CD4-positive, alpha-beta T cell treated with Interleukin-10 for 1 hour (primary cell): ENCODE measurements at places on chromosomes 16 and 17.

DNA sequence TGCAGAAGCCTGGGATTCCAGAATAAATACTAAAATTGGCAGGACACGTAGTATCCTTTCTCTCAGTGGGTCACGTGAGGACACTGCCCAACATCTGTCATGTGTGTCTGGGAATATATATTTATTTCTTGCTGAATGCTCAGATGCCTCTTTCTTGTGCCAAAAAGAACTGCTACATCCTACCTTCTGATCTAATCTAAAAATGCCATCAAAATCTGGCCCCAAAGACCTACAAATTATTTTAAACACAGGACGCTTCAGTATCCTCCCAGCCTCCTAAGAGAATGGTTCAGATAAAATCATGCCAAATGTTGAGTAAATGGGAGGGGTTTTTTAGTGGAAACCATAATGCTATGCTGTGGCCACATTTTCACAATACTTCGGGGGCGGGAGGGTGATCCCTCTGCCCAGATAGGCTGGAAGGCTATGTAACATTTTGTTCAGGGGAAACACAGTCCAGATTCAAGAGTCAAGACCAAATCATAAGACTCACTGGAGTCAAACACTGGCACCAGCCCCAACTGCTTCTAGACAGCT, 22.9 kb upstream of the CORO6 start:
- DNase-seq: no peak

DNA sequence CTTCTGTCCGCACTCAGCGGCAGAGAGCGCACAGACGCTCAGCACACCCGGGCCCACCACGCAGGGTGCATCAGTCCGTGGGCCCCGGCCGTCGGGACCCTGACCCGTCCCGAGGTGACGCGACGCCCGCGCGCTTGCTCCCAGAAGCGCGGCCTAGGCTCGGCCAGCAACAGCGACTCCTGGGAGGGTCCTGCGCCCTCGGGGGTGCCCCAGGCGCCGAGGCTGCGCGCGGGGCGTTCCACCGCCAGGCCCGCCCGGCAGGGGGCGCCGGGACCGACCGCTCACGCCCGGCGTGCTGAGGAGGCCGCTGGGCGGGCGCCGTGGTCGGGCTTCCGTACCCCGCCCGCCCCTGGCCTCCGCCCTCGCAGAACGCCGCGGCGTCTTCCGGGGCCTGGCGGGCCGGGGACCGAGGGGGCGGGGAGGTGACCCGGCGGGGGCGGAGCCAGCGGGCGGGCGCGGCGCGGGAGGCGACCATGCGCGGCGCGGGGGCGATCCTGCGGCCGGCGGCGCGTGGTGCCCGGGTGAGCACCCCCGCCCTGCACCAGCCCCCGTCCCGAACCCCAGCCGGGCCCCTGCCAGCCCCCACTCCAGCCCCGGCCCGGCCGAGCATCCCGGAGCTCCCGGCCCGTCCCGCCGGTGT, at the start of gene CISD3:
Gene CISD3, plus strand, starts transcription at position 456 of the 640 bp plus-strand sequence. Its CDS starts 18 bp downstream, at position 474.
- peak; percentile 89 for DNase-seq

DNA sequence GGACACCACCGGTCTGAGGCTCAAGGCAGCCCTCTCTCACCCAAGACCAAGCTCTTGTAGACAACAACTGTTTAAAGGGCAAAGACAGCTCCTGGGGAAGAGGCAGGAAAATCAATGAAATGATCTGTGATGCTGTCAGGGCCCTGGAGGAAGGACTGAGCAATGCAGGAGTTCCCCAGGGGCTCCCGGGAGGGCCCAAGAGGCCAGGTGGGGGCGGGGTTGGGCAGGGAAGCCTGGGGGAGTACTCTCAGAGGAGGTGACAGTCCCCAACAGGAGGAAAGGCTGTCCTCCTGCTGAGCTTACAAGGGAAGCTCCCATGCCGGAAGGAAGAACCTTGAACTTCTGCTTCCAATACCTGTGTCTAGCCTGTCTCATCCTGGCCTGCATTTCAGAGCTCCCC, 8.3 kb upstream of the NOS2 start:
- no peak for DNase-seq

- DNase-seq: no peak
Measured at GRCh38 chr16:31135535-31136286, at the start of gene PRSS8. TSS of gene PRSS8 (minus strand) at chr16:31135727. CDS start at chr16:31135498, 229 bp downstream.

DNA sequence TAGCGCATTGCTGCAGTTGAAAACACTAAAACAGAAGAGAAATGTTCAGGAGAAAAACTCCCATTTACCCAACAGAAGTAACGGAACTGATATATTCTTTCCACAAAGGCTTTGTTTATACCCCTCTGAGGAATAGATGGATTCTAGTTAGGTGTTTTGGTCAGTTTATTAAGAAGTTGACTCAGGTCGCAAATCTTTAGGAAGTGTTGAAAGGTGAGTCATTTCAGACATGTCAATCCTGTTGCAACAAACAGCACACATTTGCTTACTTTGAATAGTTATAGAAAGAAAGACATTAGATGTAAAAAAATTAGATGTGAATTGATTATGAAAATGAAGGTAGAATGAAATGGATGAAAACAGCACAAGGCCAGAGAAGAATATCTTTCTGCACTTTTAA, 941.0 kb downstream of the KCNJ2 start:
- DNase-seq: no peak

DNA sequence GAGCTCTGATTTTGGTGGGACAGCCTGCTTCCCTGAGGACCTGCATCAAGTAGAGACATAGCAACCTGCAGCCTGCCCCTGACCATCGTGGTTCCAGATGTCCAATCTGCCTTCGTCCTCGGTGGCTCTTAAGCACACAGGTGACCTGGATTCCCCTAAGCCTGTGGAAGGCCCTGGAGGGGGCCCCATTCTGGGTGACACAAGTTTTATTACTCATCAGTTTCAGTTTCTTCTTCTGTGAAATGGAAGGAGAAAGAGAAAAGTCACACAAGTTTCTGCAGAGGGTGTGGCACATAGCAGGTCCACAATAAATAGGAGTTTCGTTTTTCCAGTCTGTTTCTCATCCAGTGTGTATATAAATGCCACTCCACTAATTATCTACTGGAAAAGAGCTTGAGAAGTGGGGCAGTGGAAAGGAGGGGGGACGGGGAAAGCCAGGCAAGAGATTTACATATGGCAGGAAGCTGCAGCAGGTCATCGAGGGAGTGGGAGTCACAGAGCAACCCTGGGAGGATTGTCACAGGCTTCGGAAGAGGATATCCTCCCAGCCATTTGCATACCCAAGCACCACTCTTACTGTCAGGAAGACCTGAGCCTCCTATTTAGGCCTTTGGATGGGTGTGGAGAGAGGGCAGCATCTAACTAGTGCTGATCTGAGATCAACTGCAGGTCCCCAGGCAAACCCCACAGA, 10.0 kb upstream of the NOS2 start:
- DNase-seq: no peak

GRCh38 chr16:49336581-49336980, 37.0 kb upstream of the C16orf78 start:
- no peak for DNase-seq

DNA sequence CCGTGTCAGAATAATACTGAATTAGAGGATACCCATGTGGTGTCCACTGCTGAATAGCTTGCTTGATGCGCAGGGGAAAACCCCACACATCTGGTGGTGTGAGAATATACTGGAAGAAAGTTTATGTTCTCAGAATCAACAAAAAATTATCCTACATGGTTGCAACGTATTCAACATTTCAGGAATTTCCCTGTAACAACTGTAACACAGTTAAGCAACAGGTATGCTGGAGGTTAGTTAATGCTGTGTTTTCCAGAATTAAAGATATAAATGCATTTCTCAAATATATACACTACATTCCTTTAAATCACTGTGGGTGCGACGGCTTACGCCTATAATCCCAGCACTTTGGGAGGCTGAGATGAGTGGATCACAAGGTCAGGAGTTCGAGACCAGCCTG, 5.4 kb downstream of the CNOT1 start:
- no peak for DNase-seq

GRCh38 chr17:7283471-7284216, 2.1 kb downstream of the SLC2A4 start:
- no peak for DNase-seq

GRCh38 chr17:80856863-80857755, 134.5 kb upstream of the CHMP6 start:
- DNase-seq: no peak

- no peak for DNase-seq
Measured at GRCh38 chr17:3904501-3904900, 11.6 kb upstream of the CAMKK1 start.

DNA sequence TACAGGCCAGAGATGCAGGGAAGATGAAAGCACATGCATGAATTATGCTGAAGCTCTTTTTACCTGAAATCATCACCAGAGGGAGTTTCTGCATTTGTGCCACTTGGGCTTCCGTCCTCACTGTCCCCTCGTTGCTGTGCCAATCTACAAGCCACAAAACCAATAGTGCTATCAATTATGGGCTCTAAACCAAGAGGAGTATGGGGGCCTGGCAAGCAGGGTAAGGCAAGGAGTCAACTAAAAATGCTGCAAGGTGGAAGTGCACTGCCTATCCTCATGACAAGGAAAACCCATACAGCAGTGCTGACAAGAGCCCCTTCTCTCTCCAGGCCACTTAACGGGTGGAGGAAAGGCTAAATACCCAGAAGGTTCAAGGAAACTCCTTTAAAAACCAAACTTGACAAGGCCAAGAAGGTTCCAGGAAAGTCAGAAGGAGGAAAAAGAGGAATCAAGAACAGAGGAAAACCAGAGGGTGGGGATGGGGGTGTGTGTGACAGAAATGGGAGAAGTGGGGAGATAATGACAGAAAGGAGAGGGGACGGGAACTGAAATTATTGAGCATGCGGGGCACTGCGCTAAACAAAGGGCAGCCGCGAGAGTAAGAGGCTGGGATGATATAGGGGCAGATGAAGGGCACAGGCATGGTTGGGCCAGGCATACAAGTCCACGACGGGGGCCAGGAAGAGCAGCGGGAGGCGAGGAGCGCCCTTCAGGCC, 674 bp downstream of the C17orf75 start:
- peak; percentile 75 for DNase-seq

DNA sequence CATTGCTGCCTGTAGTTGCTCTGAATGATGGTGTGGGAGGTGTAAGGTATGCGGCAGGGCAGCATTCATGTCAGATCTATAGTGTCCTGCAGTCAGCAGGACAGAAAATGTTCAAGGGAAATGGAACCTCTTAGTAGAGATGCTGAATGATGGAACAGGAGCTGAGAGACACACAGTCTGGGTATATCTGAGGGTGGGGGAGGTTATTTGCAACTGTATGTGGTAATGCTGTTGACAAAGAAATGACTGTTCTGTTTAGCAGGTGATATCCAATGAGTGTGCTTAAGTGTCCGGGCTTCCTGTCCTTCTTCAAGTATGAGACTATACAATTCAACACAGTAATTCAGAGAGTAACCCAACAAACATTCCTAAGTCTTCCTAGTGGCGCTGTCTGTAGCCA, 46.6 kb downstream of the STH start:
- no peak for DNase-seq

DNA sequence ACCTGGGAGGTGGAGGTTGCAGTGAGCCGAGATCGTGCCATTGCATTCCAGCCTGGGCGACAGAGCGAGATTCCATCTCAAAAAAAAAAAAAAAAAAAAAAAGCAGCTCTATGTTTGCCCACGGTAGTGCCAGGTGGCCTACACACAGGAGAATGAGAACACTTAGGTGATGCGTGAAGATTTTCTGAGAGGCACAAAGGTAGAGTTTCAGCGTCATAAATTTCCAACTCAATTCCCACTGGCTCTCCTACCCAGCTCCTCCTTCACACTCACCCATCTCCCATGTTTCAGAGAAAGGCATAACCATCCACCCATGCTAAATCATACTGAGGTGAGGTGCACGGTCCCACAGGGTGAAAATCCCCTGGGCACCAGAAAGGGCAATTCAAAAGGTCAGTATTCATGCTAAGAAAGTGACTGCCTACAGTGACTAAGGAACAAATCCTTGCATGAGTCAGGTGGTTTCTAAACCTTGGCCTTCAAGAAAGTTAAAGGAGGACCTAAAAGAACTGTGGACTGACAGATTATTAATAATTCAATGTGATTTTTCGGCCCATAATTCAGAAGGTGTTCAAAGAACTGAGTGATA, 4.8 kb downstream of the DCAKD start:
- DNase-seq: no peak

- DNase-seq: no peak
Measured at GRCh38 chr16:4606354-4606753, 8.3 kb downstream of the UBALD1 start.

DNA sequence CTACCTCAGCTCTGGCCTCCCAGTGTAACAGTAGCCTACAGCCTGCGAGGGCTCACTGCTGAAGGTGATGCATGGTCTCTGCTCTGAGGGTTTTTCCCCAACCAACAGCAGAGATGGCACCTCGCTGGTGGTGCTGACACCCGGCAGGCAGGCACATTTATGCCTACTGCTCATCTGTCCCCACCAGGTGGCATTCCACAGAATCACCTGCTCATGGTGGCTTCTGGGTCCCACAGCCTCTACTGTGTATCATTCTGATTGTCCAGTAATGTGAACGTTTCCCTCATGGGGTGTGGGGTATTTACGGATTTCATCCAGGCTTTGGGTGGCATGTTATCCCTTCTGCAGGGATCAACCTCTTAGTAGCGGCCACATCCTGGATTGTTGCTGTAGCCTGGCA, 331.5 kb downstream of the SNX29 start:
- no peak for DNase-seq

DNA sequence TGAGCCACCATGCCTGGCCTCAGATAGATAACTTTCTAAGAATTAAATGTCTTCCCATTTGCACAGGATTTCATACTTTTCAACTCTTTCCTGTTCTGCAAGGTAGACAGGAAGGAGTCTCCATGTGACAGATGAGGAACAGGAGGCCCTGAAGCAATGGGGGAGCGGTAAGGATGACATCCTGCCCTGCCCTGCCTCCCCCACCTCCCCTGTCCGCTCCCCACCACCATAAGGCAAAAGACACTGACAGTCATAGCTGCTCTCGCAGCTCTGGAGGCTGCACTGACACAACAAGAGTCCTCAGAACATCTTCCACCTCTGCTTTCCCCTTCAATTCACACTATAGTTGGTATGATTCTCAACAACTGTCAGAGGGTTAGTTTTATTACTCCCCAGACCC, 9.7 kb downstream of the CENPV start:
- no peak for DNase-seq

GRCh38 chr17:76707985-76708807, 2.6 kb downstream of the MXRA7 start:
- no peak for DNase-seq

DNA sequence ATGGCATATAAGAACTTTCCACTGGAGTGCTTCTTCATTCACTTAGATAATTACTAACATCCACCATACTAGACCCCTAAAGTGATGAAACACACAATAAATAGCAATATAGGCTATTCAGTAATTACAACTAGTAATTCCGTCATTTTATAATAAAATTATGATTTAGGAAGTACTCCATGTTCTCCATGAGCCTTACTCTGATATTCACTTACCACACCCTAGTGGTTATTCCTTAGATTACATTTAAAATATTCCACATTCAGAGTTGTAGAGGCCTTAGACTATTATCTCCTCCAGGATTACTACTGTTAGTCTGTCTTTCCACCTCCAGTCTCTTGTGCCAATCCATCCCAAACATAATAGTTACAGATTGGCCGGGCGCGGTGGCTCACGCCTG, 62.4 kb downstream of the STH start:
- DNase-seq: no peak

- no peak for DNase-seq
Measured at GRCh38 chr16:82761236-82761635, 134.5 kb downstream of the CDH13 start.

GRCh38 chr16:76531236-76531635, 254.0 kb downstream of the CNTNAP4 start:
- DNase-seq: no peak
